ENCODE measurements at places on chromosomes 6 and 20.
A peak's percentile ranks its signal among the peaks of the same experiment; 100 is the strongest.

- no peak for DNase-seq
Observed at GRCh38 chr6:159062564-159062945, 17.8 kb upstream of the TAGAP start.

- DNase-seq: no peak
Observed at GRCh38 chr6:56147766-56148165, 99.6 kb downstream of the COL21A1 start.

GRCh38 chr6:149484733-149485700 lies at the start of gene ZC3H12D:
TSS of gene ZC3H12D (minus strand) at chr6:149485014. CDS start at chr6:149474543, 10,471 bp downstream.
- no peak for DNase-seq

DNA sequence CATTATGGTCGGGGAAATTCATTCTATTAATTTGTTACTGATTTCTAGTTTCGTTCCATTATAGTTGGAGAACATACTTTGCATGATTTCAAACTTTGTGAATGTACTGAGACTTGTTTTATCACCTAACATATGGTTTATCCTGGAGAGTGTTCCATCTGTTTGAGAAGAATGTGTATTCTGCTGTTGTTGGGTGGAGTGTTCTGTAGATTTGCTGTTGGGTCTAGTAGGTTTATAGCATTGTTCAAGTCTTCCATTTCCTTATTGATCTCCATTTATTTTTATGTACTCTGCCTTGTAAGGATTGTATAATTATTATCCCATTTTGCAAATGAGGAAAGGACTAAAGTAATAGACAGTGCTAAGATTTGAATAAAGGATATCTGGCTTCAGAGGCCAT lies 85.4 kb downstream of the RREB1 start:
- DNase-seq: no peak

GRCh38 chr20:33148040-33148439 lies 19.9 kb upstream of the BPIFA2 start:
- no peak for DNase-seq

DNA sequence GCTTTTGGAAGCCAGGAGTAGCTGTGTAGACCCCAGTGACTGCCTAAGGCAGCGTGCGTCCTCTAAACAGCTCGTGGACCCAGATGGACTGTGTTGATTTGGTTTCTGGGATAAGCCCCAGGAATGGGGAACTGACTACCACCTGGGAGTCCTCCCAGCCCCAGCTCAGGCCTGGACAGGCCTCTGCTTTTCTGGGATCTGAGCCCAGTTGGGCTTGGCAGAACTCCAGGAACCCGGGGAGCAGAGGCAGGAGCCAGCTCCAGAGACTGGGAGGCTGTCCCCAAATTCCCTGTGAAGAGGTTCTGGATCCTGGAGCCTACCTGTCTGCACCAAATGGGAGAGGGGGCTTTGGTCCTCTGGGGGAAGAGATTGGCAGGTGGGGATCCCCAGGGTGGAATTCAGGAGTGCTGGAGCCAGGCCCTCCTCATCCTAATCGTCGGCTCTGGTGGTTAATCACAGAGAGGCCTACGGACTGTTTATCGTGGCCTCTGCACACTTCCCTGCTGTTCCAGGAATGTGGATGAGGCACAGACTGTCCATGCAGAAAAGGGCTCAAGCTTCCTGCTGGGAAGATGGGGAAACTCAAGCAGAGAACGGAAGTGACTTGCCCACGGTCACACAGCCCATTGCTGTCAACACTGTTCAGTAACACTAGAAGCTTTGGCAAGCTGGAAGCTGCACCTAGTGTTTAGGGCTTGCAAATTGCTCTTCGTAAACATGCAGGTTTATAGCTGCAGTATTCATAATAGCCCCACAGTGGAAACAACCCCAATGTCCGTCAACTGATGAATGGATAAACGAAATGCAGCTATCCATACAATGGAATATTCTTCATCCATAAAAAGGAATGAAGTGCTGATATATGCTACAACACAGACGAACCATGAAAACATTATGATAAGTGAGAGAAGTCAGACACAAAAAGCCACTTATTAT lies 100.6 kb downstream of the KCNB1 start:
- DNase-seq: peak; percentile 80

DNA sequence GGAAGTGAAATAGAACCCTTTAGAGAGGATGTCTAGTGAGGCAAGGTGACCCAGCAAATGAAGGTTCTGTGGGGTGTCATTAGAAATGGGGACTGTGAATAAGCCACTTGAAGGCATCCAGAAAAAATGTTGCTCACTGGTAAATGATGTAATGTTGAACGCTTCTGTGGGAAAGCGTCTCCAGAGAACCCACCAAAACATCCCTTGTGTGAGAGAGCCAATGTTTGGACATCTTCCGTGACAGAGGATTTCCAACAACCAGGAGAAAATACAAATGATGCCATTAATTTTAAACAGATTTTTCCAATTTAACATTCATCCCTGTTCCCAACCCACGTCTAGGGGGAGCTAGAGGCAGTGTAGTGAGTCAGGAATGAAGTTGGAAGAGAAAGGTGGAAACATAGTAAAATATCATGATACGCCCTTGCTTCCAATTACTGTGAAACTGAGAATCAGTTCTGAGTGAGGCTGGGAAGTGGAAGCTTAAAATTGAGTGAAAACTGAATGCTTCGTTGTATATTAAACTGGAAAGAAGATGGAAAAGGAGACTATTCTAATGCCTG lies 584.2 kb downstream of the CD109 start:
- no peak for DNase-seq

DNA sequence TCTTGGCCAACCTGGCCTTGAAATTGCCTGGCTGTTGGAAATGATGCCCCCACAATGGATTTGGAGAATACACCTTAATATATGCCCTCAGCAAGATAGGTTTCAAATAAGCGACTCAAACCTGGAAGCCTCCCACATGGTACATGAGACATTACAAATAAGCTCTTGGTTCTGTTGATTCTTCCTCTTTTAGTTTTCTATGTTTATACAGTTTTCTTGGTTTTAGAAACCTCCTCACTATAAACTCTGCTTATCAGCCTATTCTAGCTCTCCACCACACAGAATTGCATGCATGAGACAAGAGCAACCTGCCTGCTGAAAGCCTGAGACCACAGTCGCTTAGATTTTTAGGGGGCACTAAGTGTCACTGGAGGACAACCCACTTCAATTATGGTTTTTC lies 108.8 kb upstream of the PREP start:
- DNase-seq: no peak

- peak; percentile 64 for DNase-seq
Observed at GRCh38 chr6:34414999-34415858, 10.6 kb downstream of the RPS10 start.

GRCh38 chr20:57122536-57123489 lies 143.6 kb downstream of the BMP7 start:
- no peak for DNase-seq

- DNase-seq: no peak
Observed at GRCh38 chr6:106702046-106702445, 72.7 kb downstream of the QRSL1 start.

- DNase-seq: no peak
Observed at GRCh38 chr6:156781861-156782631, 4.9 kb downstream of the ARID1B start.

Measured in right forelimb (tissue), 1 donor.